ENCODE measurements at places on chromosomes 16 and 17.

- DNase-seq = no peak
Observed at GRCh38 chr17:57415751-57416207, 159.5 kb downstream of the MSI2 start.

- no peak for DNase-seq
Observed at GRCh38 chr17:64537488-64537887, 30.7 kb downstream of the CEP95 start.

- DNase-seq = peak; percentile 4
Observed at GRCh38 chr16:69283851-69284250, 27.3 kb upstream of the VPS4A start.

- DNase-seq = no peak
Observed at GRCh38 chr16:17173281-17173680, 297.5 kb downstream of the XYLT1 start.

DNA sequence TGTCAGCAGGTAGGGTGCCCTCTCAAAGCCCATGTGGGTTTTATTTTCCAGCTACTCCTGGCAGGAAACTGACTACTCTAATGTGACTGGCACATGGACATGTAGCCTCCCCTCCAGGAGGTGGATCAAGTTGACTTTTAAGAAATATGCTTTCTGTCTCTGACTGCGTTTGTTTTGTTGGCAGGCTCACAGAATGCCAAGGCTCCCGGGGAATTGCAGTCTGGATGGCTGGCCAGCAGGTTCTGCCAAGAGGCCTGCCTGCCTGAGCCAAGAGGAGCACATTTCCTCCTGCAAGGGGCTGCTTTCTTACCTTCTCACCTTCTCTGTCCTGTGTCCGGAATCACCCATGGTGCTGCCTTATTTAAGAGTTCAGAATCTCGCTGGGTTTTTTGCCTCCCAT lies 217.3 kb upstream of the ERCC4 start:
- no peak for DNase-seq

GRCh38 chr17:80444644-80444979 lies 29.6 kb downstream of the ENDOV start:
- DNase-seq = no peak
